ENCODE measurements at places on chromosomes 13 and 19.

DNA sequence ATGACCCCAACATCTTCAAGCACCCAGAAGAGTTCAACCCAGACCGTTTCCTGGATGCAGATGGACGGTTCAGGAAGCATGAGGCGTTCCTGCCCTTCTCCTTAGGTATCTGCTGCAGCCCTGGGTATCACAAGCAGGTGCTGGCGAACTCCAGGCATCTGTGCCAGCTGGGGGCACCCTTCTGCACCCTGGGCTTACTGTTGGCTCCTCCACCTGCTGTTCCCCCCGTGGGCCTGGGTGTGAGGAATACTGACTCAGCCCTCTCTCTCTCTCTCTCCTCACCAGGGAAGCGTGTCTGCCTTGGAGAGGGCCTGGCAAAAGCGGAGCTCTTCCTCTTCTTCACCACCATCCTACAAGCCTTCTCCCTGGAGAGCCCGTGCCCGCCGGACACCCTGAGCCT is 13.0 kb downstream of the CYP2S1 start:
- DNase-seq: no peak

DNA sequence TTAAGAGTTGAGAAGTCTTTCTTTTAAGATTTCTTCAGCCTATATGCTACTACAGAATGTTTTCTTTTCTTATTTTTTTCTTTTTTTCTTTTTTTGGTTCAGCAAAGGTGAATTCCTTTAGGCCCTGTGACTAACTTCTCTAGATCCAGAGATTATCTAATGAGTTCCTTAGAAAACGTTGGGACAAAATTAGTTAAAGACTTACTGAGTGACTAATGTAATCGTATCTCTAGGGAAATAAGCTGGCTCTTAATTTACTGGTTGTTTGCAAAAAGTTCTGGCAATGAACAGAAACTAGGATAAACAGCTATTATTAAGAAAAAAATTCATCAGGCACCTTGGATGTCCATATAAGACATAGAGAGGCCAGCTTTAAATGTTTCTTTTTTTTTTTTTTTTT is 30.7 kb upstream of the CSNK1A1L start:
- no peak for DNase-seq

GRCh38 chr13:32136061-32136460 is 104.5 kb downstream of the FRY start:
- no peak for DNase-seq

- DNase-seq: no peak
Measured at GRCh38 chr19:8468761-8469373, 24.1 kb downstream of the HNRNPM start.

GRCh38 chr13:110713981-110714796 is 689 bp downstream of the ING1 start:
- no peak for DNase-seq

DNA sequence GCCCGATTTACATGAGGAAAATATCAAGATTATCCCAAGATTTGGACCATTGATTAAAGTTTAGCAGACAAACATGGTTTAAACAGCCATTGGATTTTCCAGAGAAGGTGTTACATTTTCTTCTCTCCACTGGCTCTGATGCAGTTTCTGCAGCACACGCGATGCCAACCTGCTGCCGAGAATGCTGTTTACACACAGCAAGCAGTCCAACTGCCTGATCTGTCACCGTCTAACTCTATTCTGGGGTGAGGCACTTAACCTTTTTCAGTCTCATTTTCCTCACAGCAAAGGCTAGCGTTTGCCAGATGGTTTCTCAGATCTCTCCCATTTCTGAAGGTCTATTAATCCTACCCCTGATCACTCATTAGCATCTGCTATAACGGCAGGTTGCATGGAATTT is 763.5 kb upstream of the GPC6 start:
- no peak for DNase-seq

GRCh38 chr13:81089371-81090157 is 748.6 kb upstream of the SPRY2 start:
- DNase-seq: no peak

GRCh38 chr19:50794074-50794875 is 4.1 kb downstream of the ACP4 start:
- DNase-seq: no peak

- no peak for DNase-seq
Measured at GRCh38 chr19:4318460-4318859, 14.1 kb downstream of the FSD1 start.

- DNase-seq: no peak
Measured at GRCh38 chr19:35708391-35708790, 4.0 kb downstream of the ZBTB32 start.

DNA sequence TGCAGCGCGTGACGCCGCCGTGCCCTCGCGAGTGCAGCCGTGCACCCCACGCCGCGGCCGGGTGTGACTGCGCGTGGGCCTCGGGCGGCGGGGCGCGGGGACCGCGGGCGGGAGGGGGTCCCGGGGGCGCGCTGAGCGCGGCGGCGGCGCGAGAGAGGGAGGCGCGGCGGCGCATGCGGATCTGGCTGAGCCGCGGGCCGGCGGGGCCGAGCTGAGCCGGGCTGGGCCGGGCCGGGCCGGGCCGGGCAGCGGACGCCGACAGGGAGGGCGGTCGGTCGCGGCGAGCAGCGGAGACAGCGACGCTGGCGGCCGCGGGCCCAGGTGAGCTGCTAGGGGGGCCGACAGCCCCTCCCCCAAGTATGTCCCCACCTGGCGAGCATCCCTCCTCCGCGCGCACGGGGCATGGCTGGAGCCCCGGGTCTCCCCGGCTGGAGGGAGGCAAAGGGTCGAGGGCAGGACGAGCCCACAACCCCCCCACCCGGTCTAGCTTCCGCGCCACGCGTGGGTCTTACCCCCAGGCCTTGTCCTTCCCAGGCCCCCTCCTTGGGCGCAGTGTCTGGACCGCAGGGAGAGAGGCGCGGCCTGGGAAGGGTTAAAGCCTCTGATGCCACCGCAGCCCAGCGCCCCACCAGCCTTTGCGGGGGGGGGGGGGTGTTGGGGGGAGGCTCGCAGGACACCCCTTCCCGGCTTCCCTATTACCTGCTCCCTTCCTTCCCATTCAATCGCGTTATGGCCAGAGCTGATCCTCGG is at the start of gene SPTBN4:
Gene SPTBN4 (plus strand): TSS at position 17 of the 750 bp plus-strand sequence. CDS start 5,621 bp downstream, outside the sequence.
- no peak for DNase-seq

All from left renal cortex interstitium (tissue), 4 donors.